Amygdala (tissue), 56 donors: ENCODE measurements at places on chromosomes 2 and 18.

- no peak for DNase-seq
These were observed 380.6 kb downstream of the TSN start for GRCh38 chr2:122136056-122136455.

DNA sequence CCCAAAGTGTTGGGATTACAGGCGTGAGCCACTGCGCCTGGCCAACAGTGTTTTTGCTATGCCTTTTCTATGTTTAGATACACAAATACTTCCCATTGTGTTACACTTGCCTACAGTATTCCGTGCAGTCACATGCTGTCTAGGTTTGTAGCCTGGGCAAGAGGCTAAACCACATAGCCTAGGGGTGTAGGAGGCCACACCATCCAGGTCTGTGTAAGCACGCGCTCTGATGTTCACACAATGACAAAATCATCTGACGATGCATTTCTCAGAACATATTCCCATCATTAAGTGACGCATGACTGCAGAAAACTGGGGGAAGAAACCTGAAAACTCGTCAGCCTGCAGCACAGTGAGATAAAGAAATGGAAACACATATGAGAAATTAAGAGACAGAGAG lies 46.1 kb upstream of the TWIST2 start:
- DNase-seq: no peak

- DNase-seq: no peak
These were observed 297.7 kb downstream of the NCKAP5 start for GRCh38 chr2:133270550-133270949.

DNA sequence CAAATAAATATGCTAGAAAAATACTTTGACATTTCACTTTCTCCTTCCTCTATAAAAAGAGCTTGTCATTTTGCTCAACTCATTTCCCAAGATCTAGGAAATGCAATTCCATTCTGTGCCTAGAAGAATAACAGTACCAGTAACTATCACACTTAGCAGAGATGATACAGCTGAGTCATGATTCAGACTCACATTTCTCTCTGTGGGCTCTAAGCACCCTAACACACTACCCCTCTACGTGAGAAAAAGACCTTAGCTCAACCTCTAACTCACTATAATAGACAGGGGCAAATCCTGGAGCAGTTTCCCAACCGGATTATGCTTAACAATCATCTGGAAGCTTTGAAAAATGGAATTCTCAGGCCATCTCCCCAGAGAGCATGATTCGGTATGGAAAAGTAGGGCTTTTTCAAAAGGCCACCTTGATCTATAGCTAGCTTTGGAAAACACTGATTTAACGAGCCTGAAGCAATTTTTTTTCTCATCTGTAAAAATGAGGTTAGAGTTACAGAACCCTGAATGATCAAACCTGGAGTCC lies 1312.3 kb upstream of the PIK3C3 start:
- DNase-seq: no peak

DNA sequence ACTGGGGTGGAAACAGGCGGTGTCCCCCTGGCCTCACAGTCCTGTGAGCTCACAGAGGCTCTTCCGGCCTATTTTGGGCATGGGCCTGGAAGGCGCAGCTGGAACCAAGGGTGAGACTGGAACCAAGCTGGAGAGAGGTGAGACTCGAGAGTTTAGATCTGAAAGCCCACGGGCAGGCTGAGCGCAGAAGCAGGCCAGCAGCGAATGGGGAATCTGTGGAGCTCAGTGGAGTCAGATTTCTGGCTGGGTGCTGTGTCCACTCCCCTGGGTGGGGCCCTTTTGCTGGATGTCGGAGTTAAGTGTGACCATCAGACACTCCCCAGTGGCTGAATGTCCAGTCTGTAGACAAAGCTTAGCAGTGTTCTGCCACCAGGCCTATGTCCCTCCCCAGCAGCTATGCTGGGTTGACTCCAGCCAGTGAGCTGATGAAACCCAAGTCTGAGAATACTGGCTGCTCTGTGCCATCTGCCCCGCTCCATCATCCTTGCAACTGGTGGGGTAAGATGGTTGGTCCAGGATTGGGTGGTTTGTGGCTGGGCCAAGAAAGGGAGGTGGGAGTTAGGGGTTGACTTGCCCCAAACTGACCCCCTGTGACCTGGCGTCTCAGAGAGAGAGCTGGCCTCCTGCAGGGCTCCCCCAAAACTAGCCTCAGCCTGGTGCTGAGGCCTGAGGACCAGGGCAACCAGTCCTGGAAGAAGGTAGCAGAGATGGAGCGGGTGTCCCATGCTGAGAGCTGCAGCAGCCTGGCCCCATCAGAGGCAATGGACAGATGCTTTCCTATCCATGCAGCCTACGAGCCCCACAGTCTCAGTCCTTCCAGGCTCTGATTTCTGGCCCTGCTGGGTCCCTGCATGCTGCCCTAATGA lies 34.4 kb downstream of the CYP26B1 start:
- peak; percentile 26 for DNase-seq

- no peak for DNase-seq
These were observed 19.1 kb upstream of the GPR55 start for GRCh38 chr2:230944123-230944653.

DNA sequence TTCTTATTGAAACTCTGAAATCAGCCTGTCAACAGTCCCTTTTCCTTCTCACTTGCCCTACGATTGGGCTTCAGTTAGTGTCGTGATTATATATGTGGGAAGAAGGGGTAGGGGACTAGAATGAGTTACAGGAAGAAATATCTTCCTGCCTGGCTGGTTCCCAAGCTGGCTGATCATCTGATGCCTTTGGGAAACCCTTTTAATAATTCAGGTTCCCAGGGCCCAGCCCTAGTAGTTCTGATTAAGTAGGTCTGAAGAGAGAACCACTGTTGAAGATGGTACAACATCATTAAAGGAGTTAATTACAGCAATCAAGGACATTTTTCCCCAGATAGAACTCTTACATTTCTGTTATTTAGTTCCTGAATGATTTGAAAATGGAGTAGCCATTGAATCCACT lies 110.1 kb upstream of the EML6 start:
- no peak for DNase-seq

- DNase-seq: peak; percentile 83
These were observed at the start of the genes PEX13 and PUS10 for GRCh38 chr2:61017556-61018317. Gene PEX13, plus strand, starts transcription at chr2:61017720. Its CDS starts 40 bp downstream, at chr2:61017760. Gene PUS10, minus strand, starts transcription at chr2:61018255. Its CDS starts 6,365 bp downstream, at chr2:61011890.

DNA sequence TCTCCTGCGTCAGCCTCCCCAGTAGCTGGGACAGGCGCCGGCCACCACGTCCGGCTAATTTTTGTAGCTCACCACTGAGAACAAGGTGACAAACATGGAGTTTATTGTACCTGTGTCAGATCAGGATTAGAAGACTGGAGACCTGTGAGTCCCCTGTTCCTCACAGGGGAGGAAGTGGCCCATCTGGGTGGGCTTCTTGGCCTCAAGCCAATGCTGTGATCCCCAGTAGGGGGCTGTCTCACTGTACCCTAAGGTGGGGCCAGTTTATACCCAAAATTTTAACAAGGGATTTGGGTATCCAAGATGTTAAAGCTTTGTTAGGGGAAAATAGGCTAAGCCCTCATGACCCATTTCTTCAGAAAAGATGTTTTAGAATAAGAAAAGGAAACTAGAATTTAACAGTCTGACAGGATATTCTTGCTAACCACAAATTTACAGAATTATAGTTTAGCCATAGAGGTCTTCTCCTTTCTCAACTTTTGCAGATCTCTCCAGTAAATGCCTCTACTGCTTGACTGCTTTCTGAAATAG lies 16.3 kb downstream of the PCBP1 start:
- DNase-seq: no peak

DNA sequence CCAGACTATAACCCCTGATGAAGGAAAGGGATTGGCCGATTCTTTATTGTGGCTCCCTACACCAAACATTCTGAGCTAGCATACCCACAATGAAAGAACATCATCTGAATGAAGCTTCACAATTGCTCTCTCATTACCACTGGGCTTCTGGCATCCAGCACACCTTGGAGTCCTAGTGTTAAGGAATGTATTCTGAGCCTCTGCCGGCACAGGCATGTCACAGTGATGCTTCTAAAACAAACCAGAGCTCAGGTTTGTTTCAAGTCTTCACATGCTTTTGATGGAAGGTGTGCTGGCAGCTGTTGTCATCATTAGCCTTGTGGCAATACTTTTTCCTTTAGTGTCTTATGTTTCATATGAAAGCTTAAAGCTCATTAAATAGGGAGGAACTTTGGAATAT lies 76.3 kb upstream of the RBBP8 start:
- DNase-seq: no peak

DNA sequence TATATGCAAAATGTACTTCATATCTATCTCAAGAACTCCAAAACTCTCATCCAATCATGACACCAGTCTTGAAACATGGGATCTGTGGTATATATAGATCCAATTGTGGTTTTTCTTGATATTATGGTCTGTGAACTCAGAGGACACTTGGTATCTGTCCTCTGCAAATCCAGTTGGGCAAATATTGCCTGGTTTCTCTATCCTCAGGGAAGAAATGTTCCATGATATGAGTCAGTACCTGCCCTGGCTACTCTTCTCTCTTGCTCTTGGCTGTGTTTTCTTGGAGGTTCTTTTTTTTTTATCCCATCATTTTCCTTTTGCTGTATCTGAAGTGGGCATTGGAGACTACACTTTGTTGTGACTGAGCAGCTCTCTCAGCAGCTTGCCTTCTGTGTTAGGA lies 10.9 kb downstream of the NBEAL1 start:
- DNase-seq: no peak

- no peak for DNase-seq
These were observed 24.6 kb downstream of the THAP4 start for GRCh38 chr2:241612156-241613016.

DNA sequence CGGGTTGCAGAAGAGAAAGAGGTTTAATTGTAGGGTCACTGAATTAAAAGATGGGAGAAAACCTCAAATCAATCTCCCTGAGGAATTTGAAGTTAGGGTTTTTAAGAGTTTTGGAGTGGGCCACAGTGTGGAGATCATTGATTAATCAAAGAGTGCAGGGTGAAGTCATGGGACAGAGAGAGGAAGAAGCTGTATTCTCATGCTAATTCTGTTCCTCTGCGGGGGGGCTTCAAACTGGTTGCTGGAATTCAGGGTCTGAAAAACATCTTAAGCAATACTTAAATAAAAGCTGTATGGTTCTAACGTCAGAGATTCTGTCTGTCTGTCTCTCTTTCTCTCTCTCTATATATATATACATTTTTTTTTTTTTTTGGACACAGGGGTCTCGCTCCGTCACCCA lies 169.8 kb upstream of the SPATS2L start:
- no peak for DNase-seq

GRCh38 chr18:62637807-62638687 lies 77.3 kb upstream of the PHLPP1 start:
- DNase-seq: no peak

DNA sequence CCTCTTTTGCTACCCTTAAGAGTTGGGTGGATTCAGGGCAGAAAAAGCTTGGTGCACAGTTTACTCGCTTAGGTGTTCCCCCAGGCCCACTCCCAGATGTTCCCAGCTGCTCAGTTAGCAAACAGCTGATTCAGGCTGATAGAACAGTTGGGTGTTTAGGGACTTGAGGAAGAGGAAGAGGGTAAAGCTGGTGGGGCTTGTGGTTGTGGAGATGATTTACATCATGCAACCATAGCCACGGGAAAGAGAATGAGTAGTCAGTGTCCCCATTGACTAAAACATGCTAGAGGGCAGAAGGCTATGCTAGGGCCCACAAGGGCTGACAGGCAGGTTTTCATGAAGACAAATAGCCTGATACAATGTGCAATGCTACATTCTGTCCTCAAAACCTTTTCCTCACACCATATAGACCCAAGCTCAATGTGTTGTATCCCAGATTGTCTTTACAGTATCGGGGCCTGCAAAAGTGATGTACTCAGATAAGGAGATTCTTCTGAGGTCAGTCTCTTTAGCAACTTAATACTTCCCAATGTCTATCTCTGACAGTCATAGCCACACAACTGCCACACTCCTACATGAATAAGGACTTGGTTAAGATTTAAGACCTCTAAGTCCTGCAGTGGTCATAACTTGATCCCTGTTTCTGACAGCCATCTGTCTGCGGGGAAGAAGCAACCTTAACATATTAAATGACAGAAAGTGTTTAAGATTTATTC lies 15.6 kb downstream of the COLEC12 start:
- no peak for DNase-seq

DNA sequence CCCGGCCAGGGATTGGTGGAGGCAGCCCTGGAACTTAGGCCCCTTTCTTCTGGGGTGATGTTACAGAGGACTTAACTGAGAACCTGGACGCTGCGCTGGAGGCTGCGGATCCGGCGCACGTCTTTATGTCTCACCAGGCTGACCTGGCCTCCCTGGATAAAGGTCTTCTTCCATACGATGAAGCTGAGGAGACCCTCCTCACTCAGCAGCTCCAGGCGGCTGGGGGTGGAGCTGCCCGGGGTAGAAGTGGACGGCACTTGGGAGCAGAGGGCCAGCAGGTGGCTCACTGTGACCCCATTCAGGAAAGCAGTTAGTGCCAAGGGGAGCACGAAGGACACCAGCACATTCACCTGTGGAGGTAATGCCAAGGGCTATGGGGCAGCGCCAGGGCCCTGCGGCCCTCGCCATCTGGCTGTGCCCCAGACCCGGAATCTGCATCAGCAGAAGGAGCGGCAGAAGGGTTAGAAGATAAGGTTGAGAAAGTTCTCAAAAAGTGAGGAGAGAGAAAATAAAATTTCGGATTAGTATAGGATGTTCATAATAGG lies 8.0 kb downstream of the NTSR2 start:
- DNase-seq: no peak

- no peak for DNase-seq
These were observed 14.0 kb downstream of the PSD4 start for GRCh38 chr2:113187771-113188170.

- no peak for DNase-seq
These were observed 59.0 kb upstream of the ZBTB7C start for GRCh38 chr18:48468151-48468550.

- DNase-seq: no peak
These were observed 1249.6 kb upstream of the FAM98A start for GRCh38 chr2:34848691-34849090.

DNA sequence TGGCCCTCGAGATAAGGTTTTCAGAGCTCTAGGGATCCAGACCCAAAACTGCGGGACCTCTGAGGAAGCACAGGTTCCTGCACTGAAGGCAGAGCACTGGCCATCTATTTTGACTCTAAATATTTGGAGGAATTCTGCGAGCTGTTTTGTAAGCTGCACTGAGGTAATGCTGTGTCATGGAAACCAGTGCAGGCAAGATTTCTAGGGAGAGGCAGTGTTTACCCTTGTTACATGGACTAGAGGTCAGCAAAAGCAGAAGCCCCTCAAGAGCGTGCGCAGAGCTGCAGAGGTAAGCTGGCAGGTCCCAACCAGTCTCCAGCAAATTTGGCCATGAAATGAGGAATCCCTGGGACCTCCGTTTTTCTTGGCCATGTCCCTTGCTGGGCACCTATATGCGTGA lies 137.3 kb downstream of the RNF152 start:
- DNase-seq: no peak

DNA sequence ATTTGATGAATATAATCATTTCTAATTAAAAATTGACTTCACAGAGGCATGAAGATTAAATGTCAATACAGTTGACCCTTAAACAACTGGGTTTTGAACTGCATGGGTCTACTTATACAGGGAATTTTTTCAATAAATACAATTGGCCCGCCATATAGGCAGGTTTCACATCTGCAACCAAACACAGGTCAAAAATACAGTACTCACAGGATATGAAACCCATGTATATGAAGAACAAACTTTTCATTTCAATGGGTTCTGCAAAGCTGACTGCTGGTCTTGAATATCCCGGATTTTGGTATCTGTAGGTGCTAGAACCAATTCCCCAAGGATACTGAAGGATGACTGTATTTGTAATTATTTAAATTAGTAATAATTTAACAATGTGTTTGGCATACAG lies 555.6 kb downstream of the EPHA4 start:
- DNase-seq: no peak

- no peak for DNase-seq
These were observed 48.0 kb downstream of the MGAT5 start for GRCh38 chr2:134301928-134302260.

- no peak for DNase-seq
These were observed 154.6 kb upstream of the CDH2 start for GRCh38 chr18:28331551-28331950.

- DNase-seq: no peak
These were observed 8.7 kb downstream of the CHMP1B start for GRCh38 chr18:11859903-11860407.
